ENCODE measurements at places on chromosomes 4 and X.

DNA sequence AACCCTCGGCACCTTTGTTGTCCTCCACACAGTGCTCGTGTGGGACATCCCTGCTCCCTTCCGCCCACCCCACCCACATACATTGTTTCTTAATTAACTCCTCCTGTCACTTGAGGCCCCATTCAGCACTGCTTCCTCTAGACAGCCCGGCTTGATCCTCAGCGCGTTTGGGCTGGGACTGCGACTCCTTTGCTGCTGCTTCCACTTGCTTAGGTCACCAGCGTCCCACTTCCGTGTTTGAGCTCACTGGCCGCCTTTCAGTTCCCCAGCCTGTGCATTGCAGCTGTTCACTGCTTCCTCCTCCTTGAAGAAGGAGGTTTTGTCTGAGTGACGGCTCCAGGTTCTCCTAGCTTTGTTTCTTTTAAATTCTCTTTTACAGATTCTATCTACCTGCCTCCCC is 16.1 kb downstream of the RNF4 start:
- DNase-seq: peak; percentile 42

DNA sequence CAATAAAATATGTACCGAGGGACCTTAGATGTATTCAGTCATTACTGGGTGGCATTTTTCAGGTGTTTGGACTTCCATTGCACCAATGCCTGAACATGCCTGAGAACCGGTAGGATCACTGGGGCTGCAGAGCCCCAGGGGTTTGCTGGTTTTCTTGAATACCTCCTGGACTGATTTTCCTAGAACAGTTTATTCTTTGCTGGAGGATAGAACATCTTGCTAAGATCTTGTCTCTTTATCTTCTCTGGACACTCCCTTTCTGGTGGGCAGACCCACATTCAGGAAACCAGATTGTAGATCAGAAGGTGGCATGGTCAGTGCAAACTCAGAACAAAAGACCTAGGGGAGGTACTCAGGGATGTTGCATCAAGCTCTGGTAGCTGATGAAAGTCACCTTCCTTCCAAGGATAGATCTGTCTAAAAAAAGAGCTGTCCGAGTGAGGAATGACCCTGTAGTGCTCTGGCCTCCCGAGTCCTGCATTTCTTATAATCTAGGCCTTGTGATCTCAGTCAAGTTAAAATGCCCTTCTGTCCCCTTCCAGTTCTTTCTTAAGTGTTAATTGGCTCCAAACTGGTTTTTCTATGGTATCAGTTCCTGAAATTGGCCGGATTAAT is 84.8 kb downstream of the CLDN34 start:
- DNase-seq: no peak

DNA sequence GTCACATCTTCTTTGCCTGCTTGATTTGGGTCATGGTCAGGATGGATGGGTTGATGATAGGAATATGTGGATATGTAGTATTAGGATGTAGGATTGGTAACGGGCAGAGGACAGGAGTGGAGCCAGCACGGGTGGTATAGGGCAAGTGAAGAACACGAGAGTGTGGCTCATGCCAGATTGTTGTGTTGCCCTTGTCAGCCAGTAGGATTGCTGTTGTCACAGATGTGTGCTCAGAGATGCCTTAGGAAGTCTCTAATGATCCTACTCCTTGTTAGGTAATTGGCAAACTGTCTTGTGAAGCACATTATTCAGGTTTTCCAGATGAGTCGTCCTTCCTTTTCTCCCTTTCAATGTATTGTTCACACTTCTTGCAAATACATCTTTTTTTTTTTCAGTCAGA is 5.5 kb downstream of the ATP10D start:
- no peak for DNase-seq

DNA sequence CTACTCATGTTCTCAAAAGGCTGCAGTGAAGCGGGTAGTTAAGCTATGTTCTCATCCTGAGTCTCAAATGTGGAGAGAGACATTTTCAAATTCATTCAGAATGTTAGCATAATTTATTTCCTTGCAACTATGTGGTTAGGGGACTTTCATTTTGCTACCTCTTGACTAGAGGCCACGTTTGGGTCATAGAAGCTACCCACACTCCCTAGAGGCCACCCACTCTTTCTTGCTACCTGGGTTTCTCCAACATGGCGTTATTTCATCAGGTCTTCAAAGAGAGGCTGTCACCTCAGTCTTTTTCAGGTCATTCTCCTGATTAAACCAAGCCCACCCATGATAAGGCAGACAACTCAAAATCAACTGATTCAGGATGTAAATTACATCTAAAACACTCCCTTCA is 34.3 kb upstream of the NLGN4X start:
- no peak for DNase-seq

DNA sequence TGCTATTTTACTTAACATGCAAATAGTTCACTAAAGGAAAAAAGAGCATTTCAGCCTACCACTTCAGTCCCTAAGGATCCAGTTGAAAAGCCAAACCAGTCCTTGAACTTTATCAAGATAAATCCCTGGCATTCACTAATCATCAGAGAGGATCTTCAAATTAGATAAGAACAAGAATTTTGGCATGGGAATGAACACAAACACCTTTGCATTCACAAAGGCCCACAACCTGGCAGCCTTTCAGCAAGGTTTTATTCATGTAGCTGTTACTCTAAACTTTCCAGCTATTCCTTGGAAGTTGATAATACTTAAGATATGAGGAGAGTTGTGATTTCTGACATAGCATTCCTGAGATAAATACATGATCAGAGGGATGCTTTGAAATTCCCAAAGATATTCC is 193.4 kb downstream of the LRBA start:
- DNase-seq: no peak

GRCh38 chrX:99271641-99272040 is 1138.4 kb downstream of the PCDH19 start:
- no peak for DNase-seq

DNA sequence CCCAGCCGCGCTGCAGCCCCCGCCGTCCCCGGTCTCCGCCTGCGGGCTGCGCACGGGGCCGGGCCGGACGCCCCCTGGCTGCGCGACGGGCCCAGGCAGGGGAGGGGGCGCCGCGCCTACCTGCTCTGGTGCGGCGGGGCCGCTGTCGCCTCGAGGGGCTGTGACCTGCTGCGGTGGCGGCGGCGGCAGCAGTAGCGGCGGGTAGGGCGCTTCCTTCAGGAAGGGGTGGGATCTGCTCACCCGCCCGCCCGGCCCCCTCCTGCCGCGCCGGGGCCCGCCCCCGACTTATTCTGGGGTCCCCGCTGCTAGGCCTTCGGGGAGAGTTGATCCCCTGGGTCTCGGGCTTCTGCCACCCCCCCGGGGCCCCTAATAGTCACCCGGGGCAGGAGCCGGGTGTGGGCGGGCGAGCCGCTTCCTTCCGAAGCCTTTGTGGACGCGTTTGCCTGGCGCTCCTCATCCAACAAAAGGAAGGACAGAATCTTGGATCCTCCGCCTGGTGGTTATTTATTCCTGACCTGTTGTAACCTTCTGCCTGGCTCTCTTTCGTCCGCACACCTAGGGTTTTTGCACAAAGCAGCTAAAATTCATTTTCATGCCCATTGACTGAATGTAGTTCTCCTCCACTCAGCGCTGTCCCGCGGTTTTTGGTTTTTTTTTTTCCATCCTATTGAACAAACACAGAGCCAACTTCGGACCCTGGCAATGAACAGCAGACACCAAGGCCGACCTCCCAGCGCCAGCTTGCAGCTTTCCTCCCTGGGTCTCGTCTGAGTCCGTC is at the start of gene TMEM150C:
Gene TMEM150C, minus strand, starts transcription at position 203 of the 778 bp plus-strand sequence. CDS start 57,331 bp downstream, outside the sequence.
- no peak for DNase-seq

- peak; percentile 40 for DNase-seq
Measured at GRCh38 chrX:40105835-40106675, 8.3 kb upstream of the BCOR start.

GRCh38 chrX:19121898-19122640 is at the start of gene ADGRG2:
TSS of gene ADGRG2 (minus strand) at chrX:19122468. CDS start at chrX:19068834, 53,634 bp downstream.
- no peak for DNase-seq

GRCh38 chrX:130984782-130985181 is 73.4 kb upstream of the ARHGAP36 start:
- DNase-seq: no peak

GRCh38 chr4:118224243-118224829 is 128.5 kb downstream of the PRSS12 start:
- DNase-seq: no peak

DNA sequence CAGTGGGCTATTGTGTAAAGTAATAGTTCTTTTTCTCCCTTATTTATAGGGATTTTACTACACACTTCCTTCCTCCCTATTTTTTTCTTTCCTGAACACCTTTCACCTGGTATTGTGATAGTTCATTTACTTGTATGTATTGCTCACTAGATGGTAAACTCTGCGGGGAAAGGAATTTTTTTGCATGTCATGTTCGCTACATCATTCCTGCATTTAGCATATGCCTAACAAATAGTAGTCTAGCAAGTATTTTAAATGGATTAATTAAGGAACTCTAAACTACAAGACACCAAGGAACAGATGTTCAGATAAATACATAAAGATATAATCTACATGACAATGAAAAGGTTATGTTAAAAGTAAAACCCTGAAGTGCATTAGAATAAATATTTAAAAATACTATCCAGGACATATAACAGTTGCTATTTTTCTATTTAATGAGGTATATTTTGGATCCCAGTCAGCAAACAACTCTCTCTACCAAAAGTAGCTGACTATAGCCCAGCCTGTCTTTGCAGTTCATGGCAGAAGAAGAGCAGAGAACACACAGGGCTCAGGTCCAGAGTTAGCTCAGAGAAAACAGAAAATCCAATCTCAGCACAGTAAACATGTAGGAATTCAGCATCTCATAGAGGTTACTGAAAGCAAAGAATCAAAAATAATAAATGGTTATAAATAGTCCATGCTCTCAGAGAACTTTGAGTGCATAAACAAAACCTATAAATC is 87.8 kb downstream of the PACRGL start:
- DNase-seq: no peak

DNA sequence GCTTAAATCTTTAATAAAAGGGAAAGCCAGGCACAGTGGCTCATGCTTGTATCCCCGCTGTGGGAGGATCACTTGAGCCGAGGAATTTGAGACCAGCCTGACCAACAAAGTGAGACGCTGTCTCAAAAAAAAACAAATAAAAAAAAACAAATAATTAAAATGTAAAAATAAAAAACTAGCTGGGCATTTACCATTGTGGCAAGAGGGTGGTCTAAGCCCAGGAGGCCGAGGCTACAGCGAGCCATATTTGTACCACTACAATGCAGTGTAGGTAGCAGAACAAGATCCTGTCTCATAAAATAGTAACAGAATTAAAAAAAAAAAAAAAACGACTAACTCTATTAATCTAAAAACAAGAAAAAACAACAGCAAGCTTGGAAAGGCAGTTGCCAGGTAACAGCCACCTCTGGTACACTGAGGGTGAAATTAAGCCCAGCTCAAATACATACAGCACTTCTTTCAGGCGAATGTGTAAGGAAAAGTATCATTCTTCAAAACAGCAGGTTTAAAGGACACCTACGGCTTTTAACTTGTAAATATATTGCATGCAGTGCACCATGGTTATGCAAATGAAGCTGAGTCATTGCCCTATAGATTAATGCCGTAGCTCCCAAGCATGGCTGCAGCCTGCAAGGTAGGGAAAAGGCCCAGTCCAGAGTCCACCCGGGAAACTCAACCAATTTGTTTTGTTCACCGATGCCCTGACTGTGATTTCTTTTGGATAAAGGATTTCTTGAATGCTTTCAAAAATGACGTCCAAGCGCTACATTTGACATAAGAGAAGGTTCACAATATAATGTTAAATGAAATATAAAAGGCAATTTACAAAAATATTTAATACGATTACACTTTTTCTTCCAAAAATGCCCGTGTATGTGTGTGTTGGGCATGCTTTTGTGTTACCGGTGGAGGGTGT is 14.5 kb upstream of the TXLNG start:
- no peak for DNase-seq

DNA sequence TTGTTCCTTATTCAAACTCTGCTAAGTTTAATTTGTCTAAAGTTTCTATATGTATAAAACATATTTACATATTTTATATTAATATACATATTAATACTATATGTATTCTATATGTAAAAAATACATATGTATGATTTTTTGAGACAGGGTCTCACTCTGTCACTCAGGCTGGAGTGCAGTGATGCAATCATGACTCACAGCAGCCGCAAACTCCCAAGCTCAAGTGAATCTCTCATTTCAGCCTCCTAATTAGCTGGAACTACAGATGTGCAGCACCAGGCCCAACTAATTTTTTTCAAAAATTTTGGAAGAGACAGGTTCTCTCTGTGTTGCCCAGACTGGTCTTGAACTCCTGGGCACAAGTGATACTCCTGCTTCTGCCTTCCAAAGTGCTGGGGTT is 684.9 kb downstream of the TRAM1L1 start:
- no peak for DNase-seq

GRCh38 chrX:103614999-103615398 is 7.2 kb downstream of the TCEAL3 start:
- DNase-seq: no peak

DNA sequence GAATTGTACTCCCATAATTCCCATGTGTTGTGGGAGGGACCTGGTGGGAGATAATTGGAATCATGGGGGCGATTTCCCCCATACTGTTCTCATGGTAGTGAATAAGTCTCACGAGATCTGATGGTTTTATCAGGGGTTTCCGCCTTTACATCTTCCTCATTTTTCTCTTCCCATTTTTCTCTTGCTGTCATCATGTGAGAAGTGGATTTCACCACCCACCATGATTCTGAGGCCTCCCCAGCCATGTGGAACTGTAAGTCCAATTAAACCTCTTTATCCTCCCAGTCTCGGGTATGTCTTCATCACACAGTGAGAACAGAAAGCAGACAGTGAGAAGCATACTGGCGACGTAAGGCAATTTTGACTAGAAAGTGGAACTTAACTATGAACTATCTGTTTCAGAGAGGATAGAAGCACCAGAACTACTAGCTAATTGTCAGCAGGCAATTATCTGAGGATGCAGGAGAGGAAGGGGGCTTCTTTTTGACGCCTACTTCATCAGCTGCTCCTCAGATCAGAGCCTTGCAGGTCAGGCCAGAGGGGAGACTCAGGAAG is 8.5 kb upstream of the GPR50 start:
- no peak for DNase-seq

GRCh38 chrX:154742613-154743012 is 8.3 kb downstream of the GAB3 start:
- DNase-seq: no peak

DNA sequence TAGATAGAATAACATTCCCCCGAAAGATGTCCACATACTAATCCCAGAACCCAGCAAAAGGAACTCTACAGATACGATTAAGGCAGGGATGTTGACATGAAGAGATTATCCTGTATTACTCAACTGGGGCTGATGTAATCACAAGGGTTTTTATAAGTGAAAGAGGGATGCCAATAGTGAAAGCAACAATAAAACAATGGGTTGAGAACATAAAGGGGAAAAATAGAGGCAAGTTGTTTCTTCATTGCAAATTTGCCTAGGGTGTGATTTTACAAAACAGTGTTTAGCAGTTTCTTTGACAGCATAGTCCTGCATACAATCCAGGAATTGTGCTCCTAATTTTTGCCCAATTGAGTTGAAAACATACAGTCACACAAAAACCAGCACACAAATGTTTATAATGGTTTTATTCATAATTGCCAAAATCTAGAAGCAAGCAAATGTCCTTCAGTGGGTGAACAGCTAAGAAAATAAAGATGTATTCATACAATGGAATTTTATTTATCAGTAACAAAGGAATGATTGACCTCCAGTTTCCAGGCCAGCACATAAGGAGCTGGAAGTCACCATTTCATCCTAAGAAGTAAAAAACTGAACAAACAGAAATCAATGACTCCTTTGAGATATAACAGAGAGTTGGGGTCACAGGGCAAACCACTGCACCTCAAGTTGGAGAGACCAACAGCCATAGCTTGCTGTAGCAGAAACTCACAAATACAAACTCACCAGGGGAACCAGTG is 107.2 kb downstream of the CENPC start:
- DNase-seq: no peak

- DNase-seq: no peak
Measured at GRCh38 chrX:84064164-84064563, 123.8 kb downstream of the RPS6KA6 start.

GRCh38 chrX:17170973-17171372 is 204.0 kb upstream of the NHS start:
- no peak for DNase-seq
